ENCODE measurements at places on chromosomes 1 and 21.
A peak's percentile ranks its signal among the peaks of the same experiment; 100 is the strongest.

DNA sequence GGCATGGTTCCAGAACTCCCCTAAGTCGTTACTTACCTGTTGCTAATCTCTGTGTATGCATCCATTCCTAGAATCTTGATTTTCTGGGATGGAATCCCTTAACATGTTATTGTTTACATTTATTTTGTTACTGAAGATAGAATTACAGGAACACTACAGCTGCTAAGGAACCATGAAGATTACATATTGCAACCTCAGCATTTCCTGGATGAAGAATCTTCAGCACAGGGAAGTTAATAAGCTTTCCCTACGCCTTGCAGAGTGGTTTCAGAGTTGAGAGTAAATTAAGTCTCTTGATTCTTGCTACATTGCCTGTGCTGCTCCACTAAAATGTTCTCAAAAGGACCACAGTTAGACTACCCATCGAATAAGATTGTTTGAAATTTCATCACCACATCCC is 31.4 kb upstream of the GBP6 start:
- DNase-seq = no peak

GRCh38 chr1:103337779-103338178 is 187.7 kb upstream of the RNPC3 start:
- DNase-seq = no peak

GRCh38 chr1:93638981-93639380 is 42.7 kb downstream of the BCAR3 start:
- DNase-seq = no peak

DNA sequence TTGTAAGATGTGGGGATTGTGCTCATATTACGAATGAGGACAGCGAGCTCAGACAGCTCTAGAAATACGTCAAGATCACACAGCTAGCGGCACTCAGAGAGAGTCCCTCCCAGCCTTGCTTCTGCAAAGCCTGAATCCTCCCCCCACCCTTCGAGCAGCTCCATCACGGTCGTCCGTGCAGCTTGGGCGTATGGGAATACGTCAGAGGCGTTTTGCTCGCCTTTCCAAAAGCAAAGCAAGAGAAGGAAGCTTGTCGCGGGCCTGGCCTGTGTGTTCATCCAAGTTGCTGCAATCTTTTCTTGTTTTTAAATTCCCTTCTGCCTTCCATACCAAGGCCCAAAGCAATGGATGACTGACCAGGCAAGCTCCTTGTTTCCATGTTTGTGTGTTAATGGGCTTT is 125.5 kb upstream of the IRF2BP2 start:
- no peak for DNase-seq

GRCh38 chr1:204944662-204945061 is 74.0 kb downstream of the NFASC start:
- DNase-seq = no peak

- no peak for DNase-seq
Observed at GRCh38 chr1:44524655-44525500, 119.8 kb downstream of the RNF220 start.

GRCh38 chr1:39106801-39107327 is 80.7 kb downstream of the NDUFS5 start:
- no peak for DNase-seq

DNA sequence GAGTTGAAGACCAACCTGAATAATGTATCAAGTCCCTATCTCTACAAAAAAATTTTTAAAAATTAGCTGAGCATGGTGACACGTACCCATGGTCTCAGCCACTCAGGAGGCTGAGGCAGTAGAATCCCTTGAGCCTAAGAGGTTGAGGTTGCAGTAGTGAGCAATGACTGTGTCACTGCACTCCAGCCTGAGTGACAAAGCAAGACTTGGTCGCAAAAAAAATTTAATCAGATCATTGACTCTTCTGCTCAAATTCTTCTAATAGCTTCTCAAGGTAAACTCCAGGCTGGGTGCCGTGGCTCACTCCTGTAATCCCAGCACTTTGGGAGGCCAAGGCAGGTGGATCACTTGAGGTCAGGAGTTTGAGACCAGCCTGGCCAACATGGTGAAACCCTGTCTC is 85.9 kb upstream of the PUM1 start:
- no peak for DNase-seq

DNA sequence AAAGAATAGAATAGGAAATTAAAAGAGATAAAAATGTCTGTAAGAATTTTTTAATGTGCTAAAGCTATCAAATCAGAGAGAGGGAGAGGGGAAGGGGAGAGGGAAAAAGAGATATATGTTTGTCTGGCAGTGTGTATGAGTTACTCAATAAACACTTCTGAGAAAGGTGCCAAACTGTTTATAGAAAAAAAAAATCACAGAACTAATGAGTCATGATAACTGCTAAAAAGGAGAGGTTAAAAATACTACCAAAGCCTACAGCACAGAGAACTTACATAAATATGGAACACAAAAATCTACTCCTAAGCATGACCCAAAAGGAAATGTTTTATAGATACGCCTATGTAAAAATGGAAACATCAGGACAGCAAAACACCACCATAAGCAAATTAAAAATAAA is 45.4 kb downstream of the SELENOF start:
- peak; percentile 8 for DNase-seq

- no peak for DNase-seq
Observed at GRCh38 chr1:183537405-183537804, 52.9 kb downstream of the NCF2 start.

DNA sequence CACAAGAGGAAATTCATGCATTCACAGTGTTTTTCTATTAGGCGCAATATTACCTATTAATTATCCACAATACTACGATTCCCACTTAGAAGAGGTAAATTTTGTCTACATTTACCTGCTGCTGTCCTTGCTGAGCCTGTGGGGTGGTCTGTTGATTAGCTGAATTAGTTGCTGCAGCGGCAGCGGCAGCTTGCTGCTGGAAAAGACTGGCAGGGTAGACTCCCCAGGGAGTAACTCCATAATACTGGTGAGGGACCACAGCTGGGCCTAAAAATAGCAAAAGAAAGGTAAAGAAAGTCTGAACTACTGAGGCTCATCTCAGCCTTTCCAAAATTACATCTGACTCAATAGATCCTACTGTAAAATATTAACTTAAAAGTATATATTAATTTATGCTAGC is 66.0 kb upstream of the SDC3 start:
- no peak for DNase-seq

GRCh38 chr1:53627666-53628065 is 111.3 kb downstream of the GLIS1 start:
- DNase-seq = no peak

DNA sequence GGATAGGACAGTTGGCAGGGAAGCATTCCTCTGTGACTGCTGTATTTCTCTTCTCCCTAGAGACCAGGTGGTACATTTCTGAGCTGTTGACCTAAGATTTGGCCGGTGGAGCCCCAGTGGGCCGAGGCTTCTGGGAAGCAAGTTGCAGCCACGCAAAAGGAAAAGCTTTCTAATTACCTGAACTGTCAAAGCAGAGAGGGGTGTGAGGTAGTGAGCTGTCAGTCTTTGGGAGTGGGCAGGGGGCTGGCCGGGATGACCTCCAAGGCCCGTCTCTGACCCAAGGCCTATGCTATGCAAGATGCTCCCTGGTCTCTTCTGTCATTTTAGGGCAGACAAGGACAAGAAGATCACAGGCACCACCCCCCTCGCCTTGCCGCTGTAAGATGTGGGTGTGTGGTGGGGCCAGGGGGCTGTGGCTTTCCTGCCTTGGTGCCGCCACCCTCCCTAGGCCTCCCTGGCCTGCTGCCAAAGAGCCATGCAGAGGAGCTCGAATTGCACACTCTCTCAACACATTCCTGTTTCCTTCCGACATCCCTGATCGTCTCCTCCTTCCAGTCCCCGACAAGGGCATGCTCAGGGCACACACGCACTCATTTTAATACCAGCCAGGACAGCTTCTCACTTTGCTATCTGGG is 7.7 kb downstream of the PADI1 start:
- DNase-seq = no peak

DNA sequence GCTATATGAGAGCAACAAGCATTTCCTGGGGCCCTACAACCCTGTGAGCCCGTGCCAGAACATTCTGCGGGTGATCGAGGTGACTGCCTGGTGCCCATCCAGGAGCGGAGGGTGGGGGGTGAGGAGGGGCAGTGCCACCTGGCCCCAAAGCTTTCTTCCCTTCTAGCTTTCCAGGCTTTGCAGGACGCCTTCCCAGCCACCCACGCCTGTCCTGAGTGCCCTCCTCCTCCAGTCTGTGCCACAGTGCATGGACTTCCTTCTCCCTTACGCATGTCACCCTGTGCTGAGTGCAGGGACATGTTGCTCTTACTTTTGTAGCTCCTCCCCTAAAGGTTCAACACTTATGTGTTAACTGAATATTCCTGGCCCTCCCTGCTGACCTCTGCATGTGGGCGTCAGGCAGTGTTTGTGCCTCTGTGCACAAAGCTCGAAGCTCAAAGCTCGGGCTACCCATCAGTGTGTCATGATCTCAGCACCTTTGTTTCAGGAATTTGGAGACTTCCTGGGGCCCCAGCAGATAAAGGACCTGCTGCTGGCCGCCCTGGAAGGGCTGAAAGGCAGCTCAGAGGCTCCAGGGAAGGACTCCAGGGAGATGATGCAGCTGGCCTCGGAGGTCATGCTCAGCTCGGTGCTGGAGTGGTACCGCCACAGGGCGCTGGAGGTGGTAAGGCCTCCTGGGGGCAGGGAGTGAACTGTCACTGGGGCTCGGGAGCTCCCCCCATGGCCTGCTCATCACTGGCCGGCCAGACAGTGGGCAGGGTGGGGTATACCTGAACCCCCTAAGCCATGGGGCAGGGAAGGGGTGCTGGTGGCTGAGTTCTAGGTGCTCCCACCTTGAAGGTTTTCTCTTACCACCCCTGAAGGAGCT is 36.7 kb upstream of the TTC4 start:
- no peak for DNase-seq
